ENCODE measurements at places on chromosomes 7 and 10.

DNA sequence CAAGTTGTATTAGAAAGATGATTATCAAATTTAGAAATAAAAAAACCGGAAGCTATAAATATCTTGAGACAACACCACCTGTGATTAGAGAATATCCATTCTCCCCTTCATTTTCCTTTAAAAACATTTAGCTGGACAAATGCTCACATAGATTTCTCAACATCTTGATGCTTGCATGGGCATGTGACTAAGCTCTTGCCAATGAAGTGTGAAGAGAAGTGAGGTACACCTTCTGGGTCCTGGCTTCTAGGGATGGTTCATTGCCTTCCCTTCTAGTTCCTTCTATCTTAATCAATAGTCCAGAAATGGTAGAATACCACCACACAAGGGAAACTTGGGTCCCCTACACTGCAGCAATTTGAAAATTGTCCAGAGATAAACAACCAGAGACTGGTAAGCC lies 41.0 kb downstream of the WAPL start:
- DNase-seq, result no peak

DNA sequence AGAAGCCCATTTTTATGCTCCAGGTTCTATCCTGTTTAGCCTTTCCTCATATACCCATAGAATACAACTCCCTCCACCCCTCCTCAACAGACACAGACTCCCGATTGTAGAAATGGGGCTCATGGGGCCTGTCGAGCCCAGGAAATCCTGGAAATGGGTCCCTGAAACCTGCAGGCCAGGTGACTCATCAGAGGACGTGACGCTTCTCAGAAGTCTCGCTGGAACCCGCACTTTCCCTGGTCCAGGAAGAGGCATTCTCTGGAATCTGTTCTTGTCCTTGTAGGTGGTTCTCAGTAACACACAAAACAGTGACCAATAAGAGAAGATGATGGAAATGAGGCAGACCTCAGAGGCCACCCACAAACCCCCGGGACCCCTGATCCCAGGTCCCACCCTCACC lies 244.8 kb upstream of the PPP2R2D start:
- no peak for DNase-seq

DNA sequence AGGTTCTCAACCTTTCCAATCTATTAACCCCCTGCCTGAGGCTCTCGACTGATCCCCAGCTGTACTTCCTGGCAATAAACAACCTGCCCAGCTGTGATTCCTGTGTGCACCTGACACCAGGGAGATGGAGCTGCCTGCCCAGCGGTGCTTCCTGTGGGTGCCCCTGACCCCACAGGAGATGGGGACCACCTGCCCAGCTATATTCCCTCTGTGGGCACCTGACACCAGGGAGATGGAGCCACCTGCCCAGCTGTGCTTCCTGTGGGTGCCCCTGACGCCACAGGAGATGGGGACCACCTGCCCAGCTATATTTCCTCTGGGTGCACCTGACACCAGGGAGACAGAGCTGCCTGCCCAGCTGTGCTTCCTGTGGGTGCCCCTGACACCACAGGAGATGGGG lies 184.0 kb downstream of the DIP2C start:
- DNase-seq, result no peak

GRCh38 chr7:98354511-98355249 lies 46.2 kb downstream of the BAIAP2L1 start:
- no peak for DNase-seq

GRCh38 chr7:49670991-49671390 lies 102.4 kb upstream of the VWC2 start:
- DNase-seq, result no peak

GRCh38 chr7:105596866-105597265 lies 15.6 kb upstream of the EFCAB10 start:
- no peak for DNase-seq

GRCh38 chr10:69086001-69086509 lies 1.8 kb upstream of the SRGN start:
- DNase-seq, result no peak

GRCh38 chr7:117666031-117666430 lies 186.2 kb downstream of the CFTR start:
- DNase-seq, result no peak

GRCh38 chr7:19133886-19134285 lies 11.3 kb downstream of the FERD3L start:
- no peak for DNase-seq

DNA sequence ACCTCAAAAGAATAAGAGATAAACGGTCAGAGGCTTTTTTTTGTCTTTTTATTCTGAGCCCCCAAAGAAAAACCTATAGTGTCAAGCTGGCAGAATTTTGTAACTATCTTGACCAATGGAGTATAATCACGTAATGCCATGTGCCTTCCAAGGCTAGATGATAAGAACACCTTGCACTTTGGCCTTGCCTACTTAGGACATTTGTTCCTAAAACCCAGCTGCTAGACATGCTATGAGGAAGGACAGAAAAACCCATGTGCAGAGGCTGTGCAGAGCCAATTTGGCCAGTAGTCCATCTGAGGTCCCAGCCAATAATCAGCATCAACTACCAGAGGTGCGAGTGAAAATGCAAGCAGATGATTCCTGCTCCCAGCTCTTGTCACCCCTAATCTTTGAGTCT lies 69.9 kb downstream of the EPDR1 start:
- DNase-seq, result no peak

DNA sequence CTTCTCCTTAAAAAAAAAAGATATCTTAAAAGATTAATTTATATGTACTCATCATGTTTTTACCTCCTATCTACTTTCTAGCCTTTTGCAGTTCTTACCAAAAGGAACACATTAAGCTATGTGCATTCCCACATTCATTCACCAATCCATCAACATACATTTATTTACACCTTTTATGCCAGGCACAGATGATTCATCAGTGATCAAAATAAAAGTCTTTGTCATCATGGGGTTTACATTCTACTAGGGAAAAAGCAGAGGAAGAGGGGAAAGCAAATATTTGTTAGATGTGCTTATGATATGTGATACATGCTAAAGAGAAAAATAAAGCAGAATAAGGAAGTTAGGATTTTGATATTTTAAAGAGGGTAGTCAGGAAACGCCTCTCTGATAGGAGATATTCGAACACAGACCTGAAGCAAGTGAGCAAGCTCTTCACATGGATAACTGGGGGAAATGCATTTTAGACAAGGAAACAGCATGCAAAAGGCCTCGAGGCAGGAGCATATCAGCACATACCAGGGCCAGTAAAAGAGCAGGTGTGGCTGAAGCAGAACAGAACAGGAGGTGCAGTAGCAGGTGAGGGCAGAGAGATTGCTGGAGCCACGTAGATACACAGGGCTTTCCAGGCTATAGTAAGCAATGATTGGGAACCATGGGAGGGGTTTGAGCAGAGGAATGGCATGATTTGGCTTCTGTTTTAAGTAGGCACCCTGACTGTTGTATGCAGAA lies 67.4 kb downstream of the REEP3 start:
- DNase-seq, result no peak

DNA sequence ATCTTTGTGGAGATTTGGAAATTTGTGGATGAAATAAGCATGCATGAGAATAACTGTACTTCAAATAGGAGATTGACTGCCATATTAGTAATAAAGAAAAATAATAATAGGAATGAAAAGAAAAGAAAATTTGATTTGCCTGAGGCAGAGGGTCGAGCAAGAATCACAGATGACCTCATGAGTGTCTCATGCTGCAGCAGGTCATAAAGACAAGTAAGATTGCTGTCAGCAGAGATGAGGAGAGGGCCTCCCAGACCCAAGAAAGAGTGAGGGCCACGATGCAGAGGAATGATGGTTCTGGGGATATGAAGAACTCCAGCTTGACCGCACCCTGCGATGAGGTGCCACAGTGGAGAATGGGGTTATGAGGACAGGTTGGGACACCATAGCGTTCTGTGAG lies 39.2 kb downstream of the TOMM7 start:
- DNase-seq, result no peak

DNA sequence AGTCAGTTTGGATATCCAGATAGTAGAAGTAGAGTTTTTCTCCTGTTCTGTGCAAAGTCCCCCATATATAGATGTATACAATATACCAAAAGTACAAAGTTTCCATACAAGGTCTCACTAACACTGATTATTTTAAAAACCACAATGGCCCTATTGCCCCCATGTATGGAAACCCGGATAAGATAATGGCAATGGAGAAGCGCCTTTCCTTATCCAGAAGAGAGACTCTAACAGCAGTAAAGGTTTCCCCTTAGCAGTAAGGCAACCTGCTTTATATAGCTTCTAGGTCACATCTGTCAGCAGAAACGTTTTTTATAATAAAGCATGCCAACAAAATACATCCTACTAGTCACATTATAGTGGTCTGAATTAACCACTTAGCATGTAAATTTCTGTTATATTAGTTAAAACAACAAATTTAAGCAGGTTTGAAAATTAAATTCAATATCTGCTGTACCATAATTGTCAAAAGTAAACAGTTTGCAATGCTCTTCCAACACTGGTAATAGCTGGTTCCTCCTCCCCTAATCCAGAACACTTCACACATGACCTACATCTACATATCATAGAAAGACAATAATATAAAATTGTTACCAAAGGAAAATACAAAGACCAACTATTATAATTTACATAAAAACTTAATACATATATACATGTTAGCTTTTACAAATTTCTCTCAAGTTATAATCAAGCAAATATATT lies 22.4 kb downstream of the USP6NL start:
- no peak for DNase-seq

GRCh38 chr10:72649291-72649690 lies 23.4 kb upstream of the MICU1 start:
- no peak for DNase-seq

- peak; percentile 20 for DNase-seq
Observed at GRCh38 chr7:832167-832967, at the start of gene SUN1. TSS of gene SUN1 (plus strand) at chr7:832476. CDS start at chr7:832525, 49 bp downstream.

GRCh38 chr7:127391591-127392181 lies 822 bp downstream of the ZNF800 start:
- peak; percentile 22 for DNase-seq

DNA sequence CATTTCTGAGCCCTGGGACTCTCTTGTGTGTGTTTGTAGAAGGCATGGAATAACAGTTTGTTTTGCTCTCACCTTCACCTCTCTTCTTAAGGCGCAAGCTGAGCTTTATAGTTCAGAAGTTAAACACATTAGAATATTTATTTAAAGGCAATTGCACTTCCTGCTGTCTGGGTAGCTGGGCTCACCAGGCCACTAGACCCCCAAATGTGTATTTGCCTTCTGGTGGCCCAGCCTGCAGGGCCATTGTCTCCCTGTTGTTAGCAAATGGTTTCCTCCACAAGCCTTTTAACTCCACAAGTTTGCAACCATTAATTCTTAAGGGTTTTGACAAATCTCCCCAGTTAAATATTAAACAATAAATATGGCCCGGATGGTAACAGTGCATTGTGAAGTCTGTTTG lies 31.1 kb upstream of the NEUROD6 start:
- no peak for DNase-seq

DNA sequence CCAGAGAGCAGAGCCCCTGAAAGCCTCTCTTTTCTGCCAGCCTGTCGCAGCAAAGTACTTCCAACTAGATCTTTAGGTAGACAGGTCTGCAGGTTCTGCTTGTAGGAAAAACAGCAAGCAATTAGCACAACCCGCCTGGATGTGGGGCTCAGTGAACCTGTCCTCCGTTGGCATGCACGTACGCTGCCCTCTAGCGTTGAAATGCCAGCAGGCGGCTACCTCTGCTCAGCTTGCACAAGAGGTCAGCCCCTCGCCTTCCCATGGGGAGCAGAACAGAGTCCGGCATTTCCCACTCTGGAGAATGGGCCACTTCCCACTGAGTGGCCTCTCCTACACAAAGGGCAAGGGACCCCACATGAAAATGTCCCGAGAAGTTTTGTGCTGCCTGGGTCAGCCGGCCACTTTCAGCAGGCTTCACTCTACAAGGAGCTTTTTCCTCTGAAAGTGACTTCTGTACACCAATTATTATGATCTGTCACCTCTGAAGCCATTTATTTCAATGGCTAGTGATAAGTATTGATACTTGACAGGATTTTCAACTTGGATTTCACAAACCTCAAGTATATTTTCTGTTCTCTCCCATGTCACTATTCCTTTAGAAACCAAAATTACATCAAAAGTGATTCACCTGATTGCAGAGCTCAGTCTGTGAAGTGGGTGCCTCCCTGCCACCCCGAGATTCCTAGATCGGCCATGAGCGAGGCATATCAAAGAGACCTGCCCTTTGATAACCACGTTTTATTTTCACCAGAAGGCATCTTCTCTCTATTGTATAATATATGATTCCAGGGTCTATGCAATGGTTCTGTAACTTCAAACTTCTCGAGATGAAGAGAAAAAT lies 56.7 kb downstream of the JCAD start:
- peak; percentile 20 for DNase-seq

DNA sequence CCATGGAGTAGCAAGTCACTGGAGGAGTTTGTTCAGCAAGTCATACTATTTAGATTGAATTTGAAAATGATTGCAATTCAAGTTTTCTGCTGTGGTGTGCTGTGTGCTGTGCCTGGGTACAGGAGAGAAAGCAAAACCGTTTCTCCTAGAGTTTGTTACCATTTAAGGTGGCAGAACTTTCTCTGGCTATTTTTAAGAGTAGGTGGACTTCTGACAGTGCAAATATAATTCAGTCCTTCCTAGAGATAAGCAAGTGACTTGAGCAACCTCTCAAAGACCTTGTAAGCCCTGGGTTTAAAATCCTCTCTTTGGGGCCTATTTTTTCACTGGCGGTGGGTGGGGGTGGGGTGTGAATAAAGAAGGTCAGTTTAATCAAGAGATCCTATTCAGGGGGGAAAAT lies 42.9 kb upstream of the FGL2 start:
- no peak for DNase-seq

DNA sequence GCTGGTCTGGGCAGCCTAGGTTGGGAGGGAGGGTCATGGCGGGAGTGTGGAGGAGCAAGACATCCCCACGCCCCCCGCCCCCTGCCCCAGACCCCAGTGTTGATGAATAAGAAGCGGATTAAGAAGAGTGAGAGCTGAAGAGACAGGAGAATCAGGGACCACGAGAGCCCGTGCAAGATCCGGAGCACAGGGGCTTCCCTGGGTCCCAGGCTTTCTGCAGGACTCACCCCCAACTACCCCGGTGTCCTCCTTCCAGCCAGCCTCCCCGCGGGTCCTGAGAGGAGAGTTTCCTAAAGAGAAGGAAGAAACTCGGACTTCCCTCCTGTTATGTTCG lies 20.1 kb downstream of the GHRHR start:
- no peak for DNase-seq

- no peak for DNase-seq
Observed at GRCh38 chr7:159024280-159024951, 120.3 kb downstream of the VIPR2 start.
